ENCODE measurements at places on chromosomes 3 and 15. TPM values are rescaled to one million over a fixed set of nuclear protein-coding genes. Genes with fewer than 3 reads are reported as not detected.

The TNIK gene
- total RNA-seq: 14.6 TPM

The INSYN1 gene
- total RNA-seq: not detected

The GOLGA6B gene
- total RNA-seq: not detected

The CCDC33 gene
- 9.9 TPM for total RNA-seq

The ALDH1A2 gene
- total RNA-seq: 0.25 TPM

The CRYGS gene
- 0.86 TPM for total RNA-seq

The SLC28A1 gene
- 0.08 TPM for total RNA-seq

The POPDC2 gene
- 0.16 TPM for total RNA-seq

The THBS1 gene
- 5.6 TPM for total RNA-seq

The MUC4 gene
- 0.08 TPM for total RNA-seq
